HT1080 (cell line): ENCODE measurements at places on chromosomes 2 and 18.

DNA sequence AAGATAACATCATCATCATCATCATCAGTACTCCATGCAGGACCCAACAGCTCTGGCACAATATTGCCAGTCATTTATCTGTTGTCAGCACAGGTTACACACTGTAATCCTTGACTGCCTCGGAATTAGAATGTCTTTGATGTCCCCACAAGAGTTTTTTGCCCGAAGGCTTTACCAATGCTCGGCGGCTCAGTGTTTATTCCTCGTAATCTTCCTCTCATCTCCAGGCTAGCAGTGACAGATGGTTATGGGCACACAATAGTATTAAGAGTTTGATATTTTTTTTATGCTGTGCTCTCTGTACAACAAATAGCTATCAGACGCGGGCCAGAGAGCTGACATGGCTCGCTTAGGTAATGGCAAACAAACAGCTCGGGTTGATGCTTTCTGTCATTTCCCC, 515.2 kb downstream of the ZEB2 start:
- no peak for DNase-seq

GRCh38 chr2:130849896-130850787, 13.4 kb downstream of the ARHGEF4 start:
- DNase-seq, result no peak

DNA sequence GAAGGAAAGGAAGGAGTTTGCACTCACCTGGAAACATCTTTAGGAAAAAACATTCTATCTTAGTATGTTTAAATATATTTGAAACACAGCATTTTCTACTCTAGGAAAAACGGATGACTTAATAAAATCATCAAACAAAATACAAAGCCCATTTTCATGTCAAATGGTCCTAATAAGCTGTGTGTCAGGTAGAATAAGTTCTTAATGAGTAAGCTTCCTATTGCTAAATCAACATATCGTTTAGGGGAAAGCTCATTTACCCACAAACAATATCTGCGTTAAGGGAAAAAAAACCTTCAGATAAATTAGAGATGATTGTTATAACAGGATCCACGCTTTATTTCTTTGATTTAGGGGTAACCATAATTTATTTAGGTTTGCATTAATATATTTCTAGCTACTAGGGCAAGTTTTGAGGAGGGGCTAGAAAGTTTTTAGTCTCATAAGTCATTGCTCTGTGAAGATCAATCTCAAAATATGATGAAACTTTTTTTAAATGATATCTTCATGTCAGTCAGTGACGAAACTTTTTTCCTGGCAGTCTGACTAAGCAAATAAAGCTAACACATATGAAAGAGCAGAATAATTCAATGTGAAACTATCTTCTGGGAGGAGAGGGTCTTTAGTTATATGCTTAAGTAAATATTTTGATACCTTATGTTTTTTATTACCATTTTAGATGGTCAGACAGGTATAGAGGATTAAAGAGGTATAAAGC, 147.1 kb downstream of the WDSUB1 start:
- no peak for DNase-seq

- peak; percentile 79 for DNase-seq
These were observed 204.1 kb downstream of the GLI2 start for GRCh38 chr2:120939595-120940318.

DNA sequence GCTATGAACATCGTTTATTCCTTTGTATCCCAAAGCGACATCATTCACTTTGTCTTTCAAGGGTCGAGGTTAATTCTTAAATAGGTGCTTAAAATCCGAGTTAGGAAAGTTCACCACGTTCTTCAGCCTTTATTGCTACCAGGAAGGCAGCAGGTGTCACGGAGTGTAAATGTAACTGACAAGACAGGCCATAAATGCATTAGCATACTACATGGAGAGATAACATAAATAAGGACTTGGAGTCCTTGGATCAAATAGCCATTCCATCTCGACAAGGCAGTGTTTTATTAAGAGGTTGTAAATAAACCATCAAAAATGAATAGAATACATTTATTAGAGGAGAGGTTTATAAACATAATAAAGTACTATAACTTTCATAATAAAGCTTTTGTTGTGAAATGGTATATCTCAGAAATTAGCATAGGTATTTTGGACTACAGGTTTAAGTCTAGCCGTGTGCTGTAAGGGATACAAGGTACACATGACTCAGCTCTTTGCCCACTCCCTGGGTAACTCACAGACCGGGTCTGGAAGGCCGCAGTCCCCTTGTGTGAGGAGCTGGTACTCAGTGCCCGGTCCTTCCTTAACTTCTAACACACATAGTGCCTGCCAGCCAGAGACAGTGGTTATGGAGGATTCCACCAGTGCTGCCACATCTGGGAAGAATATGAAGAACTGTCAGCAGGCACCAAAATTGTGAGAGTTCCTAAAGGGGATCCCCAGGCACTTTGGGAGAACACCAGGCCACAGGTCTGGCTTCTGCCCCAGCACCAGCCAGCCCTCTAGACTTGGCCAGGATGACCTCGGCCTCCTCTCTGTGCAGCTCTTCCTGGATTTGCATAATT, 29.4 kb downstream of the CAPN13 start:
- no peak for DNase-seq

- DNase-seq, result no peak
These were observed 1176.8 kb upstream of the GYPC start for GRCh38 chr2:125479143-125479636.

DNA sequence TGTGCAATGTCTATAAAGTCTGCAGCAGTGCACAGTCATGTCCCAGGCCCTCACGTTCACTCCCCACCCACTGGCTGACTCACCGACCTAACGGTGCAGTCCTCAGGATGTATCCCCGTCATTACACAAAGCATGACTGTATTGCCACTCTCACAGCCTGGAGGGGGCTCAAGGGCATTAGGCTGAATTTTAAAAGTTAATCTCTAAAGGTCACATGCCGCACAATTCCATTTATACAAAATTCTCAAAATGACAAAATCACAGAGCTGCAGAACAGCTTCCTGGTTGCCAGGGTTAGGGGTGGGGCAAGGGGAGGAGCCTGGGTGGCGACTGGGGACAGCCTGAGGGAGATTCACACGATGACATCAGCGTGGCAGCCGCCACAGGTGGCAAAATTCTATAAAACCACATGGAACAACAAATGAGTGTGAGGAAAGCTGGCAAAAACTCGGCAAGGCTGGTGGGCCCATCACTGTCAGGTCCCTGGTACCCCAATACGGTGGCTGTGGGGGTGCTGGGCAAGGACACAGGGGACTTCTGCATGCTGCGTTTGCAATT, 97.6 kb downstream of the NDUFA10 start:
- DNase-seq, result peak; percentile 93

GRCh38 chr2:120261387-120262006, 8.8 kb downstream of the RALB start:
- DNase-seq, result no peak

GRCh38 chr18:62131301-62131909, 55.5 kb downstream of the PIGN start:
- DNase-seq, result peak; percentile 51

DNA sequence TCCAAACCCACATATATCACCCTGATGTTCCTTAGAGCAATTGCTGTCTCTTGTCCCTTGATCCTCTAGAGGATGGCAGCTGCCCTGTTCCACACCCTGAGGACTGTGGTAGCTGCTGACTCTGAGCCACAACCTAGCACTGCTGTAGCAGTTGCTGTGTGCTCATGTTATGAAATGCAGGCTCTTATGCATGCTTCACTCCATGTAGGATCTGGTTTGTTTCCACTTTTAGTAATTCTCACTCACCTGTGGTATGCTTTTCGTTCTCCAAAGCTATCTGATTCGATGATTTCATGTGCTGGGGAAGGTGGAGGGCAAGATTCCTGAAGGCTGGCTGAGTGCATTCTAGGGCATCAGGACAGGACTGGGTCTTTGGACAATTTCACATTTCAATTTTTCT, 649.0 kb upstream of the RAB6C start:
- no peak for DNase-seq
